ENCODE measurements at places on chromosomes 7 and 10.

GRCh38 chr7:48109848-48110663, 21.0 kb downstream of the UPP1 start:
- DNase-seq = peak; percentile 33

DNA sequence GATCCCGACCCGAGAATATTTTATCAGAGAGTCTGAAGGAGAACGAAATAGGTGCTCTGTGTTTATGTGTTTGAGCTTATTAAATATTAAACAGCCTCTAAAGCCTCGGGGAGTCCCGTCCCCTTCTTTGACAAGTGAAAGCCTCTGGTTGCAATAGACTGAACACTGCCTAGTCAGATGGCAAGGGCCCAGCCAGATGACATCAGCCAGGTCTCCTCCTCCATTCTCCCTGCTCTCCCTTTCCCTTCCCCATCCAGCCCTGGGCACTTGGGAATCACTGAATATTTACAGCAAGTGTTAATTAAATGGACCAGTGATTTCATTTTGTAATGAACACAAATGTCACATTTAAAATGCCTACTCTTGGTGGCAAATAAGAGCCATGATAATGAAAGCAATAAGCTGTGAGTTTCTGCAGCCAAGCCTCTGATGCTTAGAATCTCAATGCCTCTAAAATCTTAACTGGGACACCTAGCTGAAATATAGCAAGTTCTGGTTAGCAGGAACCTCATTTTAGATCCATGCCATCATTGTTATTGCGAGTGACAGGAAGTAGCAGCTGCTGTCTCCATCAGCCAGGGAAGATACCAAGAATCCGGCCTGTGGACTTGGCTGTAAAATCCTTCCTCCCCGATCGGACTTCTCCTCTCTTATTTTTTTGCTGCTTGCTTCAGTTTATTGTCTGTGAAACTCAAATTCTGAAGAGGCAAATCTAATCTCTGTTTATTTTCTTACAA, 202.1 kb downstream of the PRPF18 start:
- no peak for DNase-seq

GRCh38 chr7:50664937-50665336, 99.7 kb upstream of the DDC start:
- DNase-seq = no peak

- no peak for DNase-seq
Measured at GRCh38 chr10:84493361-84493760, 165.0 kb downstream of the CCSER2 start.

DNA sequence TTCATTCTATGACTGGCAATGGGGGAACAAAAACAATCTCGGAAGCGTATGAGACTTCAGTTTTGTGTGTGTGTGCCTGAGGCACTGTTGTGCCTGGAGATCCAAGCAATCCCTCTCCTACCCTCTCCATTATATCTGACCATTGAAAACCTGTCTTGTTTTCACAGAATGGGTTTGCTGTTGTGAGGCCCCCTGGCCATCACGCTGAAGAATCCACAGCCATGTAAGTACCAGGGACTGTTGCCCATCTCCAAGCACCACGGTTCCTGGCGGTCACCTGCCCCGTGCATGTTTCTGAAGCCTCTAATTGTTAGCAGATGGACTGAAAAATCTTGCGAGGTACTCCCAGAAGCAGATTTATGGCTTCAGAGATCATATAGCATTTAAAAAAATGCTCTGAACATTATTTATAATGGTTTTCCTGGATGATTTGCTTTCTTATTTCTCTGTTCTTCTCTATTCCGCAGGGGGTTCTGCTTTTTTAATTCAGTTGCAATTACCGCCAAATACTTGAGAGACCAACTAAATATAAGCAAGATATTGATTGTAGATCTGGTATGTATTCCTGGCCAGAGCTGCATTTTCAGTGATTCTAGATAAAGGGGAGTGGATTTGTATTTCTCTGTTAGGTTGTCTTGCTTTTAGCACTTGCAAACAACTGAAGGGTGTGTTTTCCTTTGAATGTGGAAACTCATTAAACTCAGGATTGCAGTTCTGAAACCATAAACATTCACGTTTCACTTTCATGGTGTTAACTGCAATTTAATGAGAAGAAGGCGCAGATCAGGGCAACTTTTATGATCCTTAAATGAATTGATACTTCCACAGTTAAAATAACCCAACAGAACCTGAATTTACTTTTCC, 288.2 kb downstream of the TWIST1 start:
- no peak for DNase-seq

- DNase-seq = no peak
Measured at GRCh38 chr7:27890205-27890849, 150.4 kb downstream of the TAX1BP1 start.

DNA sequence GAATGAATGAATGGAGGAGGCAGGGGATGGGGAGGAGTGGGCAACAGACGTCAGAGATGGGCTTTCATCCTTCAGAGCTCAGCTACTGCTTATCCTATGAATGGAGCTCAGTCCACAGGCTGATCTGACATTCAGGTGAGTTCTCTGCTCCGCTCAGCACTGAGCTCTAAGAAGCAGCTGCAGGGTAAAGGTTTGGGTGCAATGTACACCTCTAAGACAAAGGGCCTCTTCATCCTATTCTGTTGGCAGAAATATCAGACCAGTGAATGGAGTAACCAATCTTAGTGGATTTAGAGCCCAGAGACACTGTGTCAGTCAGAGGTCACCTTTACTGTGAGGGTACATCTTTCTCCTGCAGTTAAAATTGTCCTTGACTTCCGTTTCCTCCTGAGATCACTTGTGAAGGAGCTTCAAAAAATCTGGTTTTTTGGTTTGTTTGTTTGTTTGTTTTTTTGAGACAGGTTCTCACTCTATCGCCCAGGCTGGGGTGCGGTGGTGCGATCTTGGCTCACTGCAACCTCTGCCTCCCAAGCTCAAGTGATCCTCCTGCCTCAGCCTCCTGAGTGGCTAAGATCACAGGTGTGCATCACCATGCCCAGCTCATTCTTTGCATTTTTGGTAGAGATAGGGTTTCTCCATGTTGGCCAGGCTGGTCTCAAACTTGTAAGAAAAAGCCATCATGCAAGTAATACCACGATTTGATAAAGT, 5.1 kb upstream of the CCZ1B start:
- DNase-seq = no peak

- DNase-seq = no peak
Measured at GRCh38 chr7:30479202-30480120, 877 bp upstream of the NOD1 start.

DNA sequence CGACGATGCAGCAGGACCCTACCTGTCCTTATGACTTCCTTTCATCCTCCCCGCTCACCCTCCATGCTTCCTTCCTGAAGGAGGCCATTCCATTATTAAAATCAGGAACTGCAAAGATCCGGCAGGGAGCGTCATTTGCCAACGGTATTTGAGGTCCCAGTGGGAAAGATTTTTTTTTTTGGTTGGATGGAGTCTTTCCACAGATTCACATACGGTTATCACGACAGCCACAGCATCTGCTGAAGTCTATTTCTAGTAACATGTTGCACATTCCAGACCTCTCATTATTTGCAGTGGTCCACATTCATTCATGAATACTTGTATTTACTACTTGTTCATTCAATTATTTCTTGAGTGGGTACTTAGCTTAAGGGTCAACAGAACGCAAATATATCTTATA, 94.7 kb upstream of the LYZL2 start:
- no peak for DNase-seq

DNA sequence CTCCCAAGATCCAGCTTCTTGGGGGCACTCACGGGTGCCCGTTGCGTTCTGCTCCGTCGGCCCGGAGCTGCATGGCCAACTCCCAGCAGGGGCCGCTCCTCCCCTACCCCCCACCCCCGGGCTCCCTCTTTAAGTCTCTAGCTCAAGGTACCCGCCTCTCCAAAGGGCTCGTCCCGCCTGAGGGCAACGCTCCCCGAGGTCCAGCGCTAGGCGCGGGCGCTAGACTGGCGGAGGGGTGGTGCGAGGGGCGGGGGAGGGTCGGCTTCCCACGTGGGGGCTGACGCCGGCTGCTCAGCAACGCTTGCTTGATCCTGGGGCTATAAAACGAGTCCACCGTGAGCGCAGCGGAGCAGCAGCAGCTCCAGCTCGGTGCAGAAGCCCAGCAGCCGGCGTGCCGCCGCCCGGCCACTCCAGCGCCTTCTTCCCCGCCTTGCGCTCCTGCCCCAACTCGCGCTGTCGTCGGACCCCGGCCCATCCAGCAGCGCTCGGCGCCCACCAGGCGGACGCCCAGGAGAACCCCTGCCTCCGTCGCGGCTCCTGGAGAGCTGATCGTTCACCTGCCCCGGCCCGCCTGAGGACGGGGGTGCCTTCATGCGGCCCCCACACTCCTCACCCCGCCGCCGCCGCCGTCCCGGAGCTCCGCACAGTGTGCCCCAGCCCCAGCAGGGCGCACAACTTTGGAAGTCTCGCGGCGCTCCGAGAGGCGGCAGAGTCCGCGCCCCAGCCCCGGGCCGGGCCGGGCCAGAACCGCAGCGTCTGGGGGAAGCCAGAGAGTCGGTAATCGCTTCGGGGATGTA, at the start of gene ADRA2A:
Gene ADRA2A, plus strand, starts transcription at position 348 of the 797 bp plus-strand sequence. CDS start 968 bp downstream, outside the sequence.
- no peak for DNase-seq

Data from NCI-H2171 (cell line).